Dorsolateral prefrontal cortex (tissue), 122 donors: ENCODE measurements at places on chromosomes 1 and 21.

GRCh38 chr1:226366290-226366689 is 41.6 kb downstream of the PARP1 start:
- DNase-seq: no peak

DNA sequence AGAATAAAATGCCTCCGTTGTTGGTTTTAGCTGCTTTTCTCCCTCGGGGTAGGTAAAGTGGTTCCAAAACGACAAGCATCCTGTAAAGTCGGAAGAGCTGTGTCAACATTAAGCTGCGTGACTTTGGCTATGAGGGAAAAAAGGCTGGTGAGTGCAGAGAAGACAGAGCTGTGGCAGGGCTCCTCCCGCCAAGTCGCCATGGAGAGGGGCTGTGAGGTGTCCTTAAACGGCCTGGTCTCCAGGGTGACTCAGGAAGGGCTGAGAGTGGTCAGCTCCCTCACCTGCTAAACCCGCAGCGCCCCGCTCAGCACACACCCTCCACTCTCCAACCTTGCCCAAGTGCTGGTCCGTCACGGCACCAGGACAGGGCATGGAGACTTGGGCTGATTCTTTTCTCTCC is 91.6 kb upstream of the SAMD11 start:
- DNase-seq: no peak

DNA sequence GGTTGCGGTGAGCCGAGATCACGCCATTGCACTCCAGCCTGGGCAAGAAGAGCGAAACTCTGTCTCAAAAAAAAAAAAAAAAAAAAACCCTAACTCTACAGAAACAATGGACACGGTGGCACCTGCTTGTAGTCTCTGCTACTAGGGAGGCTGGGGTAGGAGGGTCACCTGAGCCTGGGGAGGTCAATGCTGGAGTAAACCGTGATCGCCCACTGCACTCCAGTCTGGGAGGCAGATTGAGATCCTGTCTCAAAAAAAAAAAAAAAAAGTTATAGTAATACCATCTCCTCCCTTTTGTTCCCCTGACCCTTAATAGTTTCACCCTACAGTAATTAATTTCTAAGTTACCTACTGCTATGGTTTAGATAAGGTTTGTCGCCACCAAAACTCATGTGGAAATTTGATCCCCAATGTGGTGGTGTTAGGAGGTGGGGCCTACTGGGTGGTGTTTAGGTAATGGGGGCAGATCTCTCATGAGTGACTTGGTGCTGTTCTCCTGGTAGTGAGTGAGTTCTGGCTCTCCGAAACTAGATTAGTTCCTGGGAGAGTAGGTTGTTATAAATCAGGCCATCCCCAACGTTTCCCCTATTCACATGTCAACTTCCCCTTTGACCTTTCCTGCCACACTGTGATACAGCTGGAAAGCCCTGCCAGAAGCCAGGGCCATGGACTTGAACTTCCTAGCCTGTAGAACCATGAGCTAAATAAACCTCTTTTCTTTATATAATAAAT is 9.8 kb downstream of the FBXO42 start:
- no peak for DNase-seq

DNA sequence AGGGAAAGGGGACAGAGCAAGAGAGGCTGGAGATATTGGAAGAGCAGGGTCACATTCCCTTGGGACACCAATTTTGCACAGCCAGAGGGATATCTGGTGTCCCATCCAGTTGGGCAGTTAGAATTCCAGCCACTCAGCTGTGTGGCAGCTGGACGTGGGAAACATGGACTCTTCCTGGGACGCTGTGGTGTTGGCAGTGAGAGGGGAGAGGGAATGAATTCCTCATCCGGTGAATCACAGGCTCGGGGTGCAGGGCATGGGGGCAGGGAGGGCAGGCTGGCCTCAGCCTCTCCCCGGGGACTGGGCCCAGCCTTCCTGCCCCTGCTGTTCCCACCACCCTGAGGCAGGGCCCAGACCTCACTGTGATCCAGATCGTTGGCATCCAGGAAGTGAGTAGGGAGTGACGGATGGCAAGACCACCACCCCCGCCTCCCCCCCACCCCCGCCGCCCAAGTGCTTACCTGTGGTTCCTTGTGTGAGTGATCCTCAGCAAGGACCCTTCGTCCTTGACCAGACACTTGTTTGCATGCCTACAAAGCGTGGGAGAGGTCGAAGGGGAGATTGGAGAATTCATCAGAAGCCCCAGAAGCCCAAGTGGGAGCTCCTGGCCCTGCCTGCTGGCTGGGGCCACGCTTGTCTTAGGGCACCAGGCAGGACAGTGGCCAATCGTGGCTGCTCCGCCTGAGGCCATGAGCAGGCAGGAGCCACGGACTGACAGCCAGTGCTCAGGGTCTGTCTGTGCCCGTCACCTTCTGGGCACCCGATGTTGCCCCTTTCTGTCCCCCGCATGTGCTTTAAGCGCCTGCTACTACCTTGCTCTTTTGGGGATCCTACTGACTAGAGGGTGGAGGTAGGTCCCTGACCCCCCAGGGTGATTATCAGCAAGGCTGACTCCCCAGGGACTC is 8.7 kb downstream of the WNT3A start:
- no peak for DNase-seq

DNA sequence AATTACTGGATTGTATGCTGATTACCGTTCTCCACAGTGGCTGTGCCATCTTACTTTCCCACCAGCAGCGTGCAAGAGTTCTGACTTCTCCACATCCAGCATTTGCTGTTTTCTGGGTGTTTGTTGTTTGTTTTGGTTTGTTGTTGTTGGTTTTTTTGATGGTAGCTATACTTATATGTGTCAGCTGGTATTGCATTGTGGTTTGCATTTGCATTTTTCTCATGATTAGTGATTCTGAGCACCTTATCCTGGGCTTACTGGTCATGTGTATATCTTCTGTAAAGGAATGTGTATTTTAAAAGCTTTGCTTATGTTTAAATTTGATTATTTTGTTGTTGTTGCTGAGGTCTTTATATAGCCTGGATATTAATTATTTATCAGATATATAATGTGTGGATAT is 66.9 kb upstream of the MAP1LC3C start:
- no peak for DNase-seq

DNA sequence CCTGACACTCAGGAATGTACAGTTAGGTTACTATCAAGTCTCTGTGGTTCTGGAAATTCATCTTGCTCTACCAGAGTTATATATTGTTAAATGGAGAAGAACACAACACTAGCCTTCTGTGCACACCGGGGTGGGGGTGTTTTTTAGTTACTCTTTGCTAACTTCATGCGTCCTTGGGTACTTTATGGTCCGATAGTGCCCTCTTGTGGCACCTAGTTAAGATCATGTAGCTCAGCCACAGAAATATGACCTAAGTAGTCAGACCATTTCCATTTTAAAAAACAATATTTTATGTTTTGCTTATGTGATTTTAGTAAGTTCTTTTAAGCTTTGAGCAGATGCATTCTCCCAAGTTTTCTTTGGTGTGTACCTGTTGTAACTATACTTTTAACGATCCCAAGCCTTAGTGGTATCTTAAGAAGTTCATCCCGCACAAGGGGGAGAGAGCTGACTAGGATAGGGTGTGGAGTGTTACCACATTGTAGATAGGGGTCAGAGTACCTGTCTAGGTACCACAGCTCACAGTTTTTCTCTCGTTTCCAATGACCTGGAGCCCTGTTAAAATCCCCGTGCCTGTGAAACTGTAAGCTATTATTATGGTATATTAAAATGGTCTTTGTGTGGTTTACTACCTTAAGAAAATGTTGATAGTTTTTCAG is 20.6 kb upstream of the SH3D21 start:
- no peak for DNase-seq

DNA sequence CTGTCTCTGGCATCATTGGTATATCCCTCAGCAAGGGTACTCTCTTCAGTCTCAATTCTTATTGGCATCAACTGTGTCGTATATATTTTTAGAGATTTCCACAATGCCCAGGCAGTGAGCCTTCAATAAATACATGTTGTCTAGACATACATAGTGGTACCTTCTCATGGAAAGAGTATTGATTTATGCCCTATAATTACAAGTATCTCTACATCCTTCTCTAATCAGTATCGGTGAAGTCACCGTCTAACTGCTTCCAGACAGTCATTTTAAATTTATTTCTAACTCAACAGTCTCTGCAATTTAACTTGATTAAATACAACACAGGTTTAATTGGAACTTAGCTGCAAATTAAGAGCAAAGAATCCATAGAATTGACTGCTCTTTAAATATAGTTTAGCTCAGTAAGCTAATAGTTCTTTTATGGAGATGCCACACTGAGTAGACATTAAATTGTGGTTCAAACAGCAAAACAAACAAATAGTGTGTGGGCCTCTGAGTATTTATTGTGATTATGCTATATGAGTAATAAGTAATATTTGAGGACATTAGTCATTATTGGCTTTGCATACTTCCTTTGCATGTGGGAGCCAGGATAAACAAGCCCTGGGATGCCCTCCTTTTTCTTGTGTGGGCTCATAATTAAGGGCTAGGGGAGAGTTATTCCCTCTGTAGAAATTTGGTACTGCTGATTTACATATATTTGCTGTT is 126.9 kb upstream of the DUSP10 start:
- DNase-seq: no peak

GRCh38 chr1:94530373-94530878 is 11.1 kb downstream of the F3 start:
- no peak for DNase-seq

GRCh38 chr21:41536076-41536826 is 28.3 kb upstream of the TMPRSS2 start:
- DNase-seq: no peak
